ENCODE measurements at places on chromosomes 3 and 15.

DNA sequence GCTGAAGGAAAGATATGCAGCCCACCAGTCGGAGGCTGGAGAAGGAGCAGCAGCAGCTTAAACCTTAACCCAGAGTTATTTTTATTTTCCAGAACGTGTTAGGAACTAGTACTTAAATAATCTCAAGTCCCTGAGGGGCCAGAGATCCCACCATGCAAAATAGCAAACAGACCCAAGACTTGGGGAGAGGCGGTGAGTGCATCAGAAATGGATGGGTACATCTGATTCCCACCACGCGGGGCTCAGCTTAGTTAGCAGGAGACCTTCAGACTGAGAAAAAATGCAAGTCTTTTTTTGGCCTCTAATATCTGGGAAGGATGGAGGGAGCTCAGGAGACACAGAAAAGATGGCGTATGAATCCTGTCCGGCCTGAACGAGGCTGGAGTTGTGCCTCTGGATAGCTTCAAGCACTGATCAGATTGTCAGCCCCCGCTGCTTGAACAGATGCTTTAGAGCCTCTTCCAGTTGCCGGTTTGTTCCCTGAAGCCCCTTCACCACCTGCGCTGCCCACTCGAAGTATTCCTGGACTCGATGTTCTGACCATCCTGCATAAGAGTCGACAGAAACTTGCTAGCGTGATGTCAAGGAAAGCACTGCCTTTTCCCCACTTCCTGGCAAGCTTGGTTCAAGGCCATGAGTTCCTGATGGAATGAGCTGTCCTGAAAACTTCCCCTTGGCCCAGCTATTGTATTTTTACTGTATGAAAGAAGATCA, 1.3 kb downstream of the HDDC3 start:
- no peak for DNase-seq

DNA sequence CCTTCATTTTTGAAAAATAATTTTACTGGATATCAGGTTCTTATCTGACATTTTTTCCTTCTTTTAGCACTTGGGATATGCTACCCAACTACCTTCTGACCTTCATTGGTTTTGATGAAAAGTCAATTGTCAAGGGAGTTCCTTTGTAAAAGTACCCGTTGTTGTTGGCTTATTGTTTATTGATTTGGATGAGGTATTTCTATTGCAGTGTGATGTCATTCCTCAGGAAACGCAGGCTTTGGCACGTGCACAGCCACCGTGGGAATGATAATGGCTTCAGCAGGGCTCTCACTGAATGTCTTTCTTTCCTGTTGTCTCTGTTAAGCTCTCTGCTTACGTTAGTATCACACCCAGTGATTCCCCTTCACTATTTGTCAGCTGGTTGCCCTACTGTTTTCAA, 944.6 kb downstream of the CADM2 start:
- no peak for DNase-seq

DNA sequence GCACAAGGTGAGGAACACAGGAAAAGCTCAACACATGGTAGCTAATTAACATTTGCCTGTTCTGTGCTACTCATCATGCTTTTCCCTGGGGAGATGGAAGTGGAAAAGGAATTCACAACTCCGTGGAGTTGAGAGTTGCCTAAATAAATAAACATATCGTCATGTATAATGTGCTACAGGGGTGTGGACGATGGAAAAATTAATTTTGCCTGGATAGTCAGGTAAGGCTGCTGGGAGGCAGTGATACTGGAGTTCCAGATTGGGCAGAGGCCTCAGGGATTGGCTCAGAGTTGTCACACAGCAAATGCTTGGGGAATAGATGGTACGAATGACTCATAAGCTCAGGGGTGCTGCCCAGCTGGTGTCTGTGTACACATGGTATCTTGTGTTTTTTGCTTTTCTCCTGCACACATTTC, 3.1 kb upstream of the ABHD6 start:
- DNase-seq, result no peak

- no peak for DNase-seq
Observed at GRCh38 chr15:36601497-36601932, 22.1 kb downstream of the CDIN1 start.

DNA sequence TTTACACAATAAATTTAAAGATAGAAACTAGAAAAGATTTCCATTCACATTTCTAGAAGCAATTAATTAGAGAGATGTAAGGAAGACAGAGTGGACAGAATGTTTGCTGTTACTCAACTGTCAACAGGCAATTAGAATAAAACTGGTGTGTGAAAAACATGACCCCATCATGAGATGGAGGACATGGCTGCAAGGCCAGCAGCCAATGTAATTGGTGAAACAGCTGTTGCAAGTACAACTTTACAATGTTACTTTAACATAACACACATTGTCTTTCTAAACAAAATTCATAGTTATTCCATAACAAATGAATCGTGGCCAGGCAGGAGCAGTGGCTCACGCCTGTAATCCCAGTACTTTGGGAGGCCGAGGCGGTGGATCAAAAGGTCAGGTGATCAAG, 28.6 kb upstream of the STAG1 start:
- no peak for DNase-seq

DNA sequence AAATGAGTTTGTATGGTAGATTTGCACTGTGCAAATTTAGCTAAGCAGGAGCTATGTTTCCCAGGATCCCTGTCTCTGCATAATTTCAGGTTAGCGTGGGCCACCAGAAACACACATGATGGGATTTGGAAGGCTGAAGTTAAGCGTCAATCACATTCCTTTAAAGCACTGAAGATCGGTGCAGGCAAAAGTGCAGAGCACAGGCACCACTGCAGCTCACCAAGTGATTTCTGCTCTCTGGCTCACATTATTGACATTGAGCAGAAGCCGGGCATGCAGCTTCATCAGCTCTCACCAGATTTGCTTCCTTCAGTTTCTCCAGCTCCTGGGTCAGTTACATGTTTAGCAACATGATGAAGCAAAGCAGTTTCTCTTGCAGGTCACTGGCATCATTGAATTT, 256.4 kb upstream of the TGFBR2 start:
- DNase-seq, result no peak

DNA sequence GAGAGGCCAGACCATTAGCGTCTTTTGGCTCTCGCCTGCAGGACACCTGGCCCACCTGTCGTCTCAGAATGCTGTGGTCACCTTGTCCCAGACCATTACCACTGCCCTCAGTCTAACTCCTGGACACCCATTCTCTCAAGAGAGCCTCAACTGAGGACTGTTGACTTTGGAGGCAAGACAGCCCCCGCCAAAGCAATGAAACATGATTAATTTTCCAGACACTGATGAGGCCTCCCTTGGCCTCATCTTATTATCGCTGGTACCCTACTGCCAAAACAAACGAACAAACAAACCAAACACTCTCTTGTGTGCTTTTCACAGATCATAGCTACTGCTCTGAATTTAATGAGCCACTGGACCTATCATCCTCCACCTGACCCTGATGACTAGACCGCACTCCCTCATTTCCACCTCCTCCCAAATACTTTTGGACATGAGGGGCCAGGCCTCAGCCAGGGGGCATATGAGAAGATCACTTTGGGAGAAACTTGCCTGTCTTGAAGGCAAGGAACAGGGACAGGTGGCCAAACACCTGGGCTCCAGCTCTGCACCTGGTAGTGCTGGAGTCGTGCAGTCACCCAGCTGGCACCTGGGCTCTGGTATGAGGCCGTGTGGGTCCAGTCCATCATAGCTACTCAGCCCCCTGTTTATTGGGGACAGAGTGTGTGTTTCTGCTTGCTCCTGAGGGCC, 27.6 kb downstream of the ALS2CL start:
- DNase-seq, result no peak

DNA sequence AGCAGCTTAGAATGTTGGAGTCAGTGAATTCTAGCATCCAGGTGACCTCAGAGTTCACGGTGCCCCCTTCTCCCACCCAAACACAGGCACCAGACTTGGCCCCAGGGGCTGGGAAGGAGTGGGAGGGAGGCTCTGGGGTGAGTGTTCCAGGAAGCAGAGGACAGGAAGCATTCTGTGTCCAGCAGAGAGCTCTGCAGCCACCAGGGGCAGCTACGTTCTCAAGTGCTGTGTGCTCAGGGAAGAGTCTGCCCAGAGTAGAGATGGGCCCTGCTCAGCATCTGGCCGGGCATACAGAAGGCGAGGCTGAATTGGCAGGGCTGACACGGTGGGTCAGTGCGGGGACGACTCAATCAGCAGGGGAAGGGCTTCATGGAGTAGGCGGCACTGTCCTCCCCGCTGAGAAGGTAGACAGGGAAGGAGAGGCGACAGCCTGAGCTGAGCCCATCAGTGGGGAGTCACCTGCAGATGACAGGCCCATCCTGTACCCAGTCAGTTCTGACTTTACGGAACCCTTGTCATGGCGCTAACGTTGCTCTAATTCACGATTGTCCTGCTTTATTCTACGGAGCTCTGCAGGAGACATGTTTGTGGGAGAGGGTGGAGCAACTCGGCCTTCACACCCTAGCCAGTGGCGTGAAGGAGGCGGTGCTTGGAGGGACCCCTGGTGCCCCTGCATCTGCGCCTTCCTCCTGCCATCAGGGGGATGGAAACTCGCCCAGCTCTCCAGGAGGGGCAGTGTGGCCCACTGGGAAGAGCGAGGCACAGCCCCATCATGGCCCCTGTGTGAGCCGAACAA, 82.2 kb downstream of the C3orf70 start:
- DNase-seq, result no peak

DNA sequence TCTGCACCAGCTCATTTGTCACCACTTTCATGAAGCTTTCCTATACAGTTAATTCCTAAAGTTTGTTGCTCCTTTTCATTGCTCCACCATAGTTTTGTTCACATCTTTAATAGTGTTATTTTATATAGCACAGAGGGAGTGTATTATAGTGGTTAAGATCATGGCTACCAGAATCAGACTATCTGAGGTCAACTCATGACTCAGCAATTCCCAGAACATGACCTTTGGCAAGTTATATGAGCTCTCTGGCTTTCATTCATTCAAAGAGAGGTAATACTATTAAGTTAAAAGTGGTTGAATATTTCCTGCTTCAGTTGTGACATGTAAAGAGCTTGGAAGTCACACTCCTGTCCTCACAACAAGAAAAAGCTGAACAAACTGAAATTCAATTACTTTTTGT, 1073.5 kb downstream of the NAALADL2 start:
- DNase-seq, result no peak

DNA sequence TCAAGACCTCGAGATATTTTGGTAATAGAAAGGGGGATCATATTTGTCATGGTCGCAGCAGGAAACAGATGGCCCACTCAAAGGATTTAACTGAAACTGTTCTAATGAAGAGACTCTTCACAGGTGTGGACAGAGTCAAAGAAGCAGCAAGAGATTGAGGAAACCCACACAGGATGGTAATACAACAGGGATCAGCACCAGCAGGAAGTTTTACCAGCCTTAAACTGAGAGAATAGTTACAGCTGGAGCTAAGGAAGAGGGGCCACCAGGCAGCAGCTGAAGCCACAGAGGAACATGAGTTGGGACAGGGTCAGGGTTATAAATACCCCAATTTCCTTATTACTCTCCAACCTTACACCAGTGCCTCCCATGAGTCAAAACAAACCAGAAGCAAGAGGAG, 131.8 kb upstream of the UBE2E2 start:
- no peak for DNase-seq

DNA sequence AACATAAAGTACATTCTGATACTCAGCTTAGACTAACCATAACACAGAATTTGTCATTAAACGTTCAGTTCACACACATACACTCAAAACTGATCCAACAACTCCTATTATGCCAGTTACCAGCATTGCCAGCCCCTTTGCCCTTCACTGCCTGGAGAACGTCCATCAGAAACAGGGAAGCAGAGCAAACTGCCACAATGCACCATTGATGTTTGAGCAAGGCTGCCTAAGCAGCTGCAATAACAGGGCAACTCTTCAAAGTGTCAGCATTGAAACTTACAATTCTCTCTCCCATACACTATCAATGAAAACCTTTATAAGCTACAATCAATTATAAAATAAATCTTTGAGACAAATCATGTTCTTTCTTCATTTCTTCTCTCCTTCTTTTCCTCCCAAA, 85.1 kb downstream of the ZBTB20 start:
- DNase-seq, result no peak

DNA sequence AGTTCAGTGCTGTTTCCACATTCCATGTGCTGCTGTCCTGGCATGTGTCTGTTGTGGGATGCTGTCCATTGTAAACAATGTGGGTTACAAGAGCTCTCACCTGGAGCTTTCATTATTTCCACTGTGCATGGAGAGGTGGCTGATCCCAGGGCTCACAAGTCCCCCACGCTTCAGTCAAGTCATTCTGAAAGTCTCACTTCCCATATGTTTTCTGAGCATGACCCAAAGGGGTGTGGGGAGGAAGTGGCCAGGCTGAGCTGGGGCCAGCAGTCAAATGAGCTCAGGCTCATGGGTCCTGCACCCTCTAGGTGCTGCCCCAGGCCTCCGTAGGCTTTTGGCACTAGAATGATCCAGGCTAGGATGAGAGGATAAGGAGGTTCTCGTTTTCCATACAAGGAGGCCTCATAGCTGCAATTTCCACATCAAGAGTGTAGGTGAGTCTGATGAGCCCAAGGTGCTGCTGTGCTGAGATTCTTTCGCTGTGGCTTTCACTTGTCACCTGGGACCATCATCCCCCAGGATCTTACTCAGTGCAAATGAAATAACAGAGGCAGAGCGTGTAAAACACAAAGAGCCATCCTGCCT, 22.0 kb downstream of the STARD5 start:
- DNase-seq, result no peak

GRCh38 chr3:129556890-129557547, 14.0 kb downstream of the H1-8 start:
- no peak for DNase-seq

DNA sequence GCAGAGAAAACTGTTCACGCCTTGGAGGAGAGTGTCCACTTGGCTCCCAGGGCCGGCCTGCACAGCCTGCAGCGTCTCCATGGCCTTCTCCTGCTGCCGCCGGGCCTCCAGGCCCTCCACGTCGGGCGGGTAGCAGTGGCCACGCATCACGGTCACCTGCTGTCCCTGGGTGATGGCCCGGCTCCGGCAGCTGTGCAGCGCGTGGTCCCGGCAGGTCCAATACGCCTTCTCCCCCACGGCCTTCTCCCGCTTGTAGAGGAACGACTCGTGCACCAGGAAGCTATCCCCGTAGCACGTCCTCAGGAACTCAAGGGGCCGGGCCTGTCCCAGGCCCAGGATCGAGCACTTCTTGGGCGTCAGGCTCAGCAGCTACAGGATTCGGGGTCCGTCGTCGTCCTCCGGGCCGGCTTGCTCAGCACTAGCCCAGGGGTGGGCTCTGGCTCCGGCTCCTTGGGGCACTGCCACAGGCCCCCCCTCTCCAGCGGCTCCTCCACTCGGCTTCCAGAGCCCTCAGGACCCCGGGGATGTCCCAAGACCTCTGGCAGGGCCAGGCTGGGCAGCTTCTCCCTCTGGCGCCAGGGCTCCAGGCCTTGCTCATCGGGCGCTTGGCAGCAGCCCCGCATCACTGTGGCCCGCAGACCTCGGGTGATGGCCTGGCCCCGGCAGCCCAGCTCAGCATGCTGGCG, 83.6 kb upstream of the FXR1 start:
- DNase-seq, result no peak

GRCh38 chr15:53758412-53758811, 1.1 kb downstream of the WDR72 start:
- DNase-seq, result no peak

DNA sequence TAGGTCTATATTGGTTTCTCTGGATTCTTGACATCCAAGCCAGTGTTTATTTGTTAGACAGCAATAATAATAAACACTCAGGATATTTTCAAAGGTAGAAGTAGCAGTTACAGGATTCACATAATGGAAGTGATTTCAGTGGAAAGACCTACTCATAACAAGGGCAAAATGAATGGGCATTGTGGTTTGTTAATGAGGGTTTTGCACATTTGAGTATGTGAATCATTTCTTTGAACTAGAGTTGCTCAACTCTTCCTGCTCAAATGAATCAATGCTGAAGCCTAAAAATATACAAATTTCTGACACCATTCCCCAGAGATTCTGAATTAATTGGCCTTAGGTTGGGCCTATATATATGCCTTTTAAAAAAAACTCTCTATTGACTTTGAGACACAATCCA, 4.1 kb upstream of the COL6A5 start:
- DNase-seq, result no peak
